AG04449 (cell line): ENCODE measurements at places on chromosomes 5 and 9.

- DNase-seq, result no peak
These were observed 245.3 kb downstream of the ADGRV1 start for GRCh38 chr5:90803876-90804275.

DNA sequence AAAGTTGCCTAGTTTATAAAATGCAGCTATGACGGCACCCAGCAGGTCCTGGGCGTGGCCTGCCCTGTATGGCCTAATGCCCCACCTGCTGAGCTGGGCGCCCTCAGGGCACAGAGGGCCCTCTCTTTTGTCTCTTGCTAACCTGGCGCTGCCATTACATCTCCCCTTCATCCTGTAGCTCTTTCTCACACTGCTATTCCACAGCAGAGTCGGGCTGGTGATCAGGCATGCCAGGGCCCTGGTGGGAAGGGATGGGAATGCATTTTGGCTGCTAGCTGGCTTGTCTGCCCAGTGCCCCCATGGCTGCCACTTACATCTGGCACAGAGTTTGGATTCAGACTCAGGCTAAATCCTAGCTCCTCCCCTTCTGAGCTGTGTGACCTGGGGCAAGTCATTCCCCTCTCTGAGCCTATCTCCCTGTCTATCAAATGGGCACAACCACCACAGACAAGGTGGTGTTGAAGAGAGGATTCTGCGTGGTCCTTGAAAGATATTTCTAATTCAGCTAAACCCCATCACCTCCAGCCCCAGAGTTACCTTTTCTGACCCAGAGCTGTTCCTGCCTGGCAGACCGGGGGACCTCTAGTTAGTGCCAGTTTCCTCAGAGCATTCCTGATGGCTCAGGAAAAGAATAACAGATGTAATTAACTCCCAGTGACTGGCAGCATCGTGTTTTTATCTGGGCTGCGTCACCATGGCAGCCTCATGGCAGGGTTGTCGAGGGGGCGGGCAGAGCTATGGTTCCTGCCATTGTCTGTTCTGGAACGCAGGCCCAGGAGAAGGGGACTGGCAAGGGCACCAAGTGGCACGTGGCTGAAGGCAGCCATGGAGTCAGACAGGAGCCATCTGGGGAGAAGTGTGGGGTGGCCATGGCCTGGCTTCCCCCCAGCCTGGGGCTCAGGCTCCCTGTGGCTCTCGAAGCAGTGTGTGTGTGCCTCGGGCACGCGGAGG, 6.3 kb downstream of the PRR7 start:
- no peak for DNase-seq

GRCh38 chr5:89703817-89704216, 705.7 kb downstream of the CETN3 start:
- DNase-seq, result peak; percentile 45

GRCh38 chr9:136784249-136784996, 6.7 kb upstream of the TMEM141 start:
- no peak for DNase-seq

DNA sequence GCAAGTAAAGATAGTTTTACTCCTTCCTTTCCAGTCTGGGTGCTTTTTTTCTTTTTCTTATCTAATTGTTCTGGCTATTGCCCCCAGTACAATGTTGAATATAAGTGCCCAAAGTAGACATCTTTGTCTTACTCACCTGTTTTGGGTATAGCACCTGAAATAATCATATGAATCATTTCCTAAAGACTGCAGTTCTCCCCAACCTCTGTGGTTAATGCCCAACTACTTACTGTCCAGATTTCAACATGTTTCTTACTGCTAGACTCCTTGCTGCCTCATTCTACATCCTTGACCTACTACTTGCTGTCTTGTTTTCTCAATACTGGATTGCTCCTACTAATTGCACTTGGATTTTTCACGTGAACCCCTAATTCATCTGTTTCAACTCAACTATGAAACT, 8.8 kb upstream of the HSDL2 start:
- no peak for DNase-seq

- DNase-seq, result no peak
These were observed 8.7 kb downstream of the PCAT7 start for GRCh38 chr9:94563548-94563947.

DNA sequence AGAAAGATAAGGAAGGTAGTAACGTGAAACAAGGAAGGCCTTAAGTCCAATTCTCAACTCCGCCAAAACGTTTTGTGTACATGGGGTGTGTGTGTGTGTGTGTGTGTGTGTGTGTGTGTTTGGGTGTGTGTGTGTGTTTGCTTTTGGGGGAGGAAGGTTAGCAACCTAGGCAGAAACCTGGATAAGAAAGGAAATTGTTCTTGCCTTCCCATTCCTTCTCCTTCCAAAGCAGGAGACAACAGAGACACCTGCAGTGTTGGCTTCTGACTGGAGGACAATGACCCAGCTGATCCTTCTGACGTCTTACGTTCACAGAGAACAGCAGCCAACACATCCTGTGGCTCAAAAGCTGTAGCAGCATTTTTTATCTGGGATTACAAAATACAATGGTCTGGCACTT, 4.1 kb upstream of the CCNG1 start:
- DNase-seq, result no peak
